ENCODE measurements at places on chromosomes 2 and 18. TPM values are rescaled to one million over a fixed set of nuclear protein-coding genes. Genes with fewer than 3 reads are reported as not detected.

CELF4 gene
- not detected for total RNA-seq

STAT4 gene
- 67.1 TPM for total RNA-seq

IL36RN gene
- total RNA-seq: not detected

CFAP53 gene
- total RNA-seq: 2.2 TPM

RUFY4 gene
- 5.1 TPM for total RNA-seq

TMBIM1 gene
- 46.1 TPM for total RNA-seq

NT5DC4 gene
- total RNA-seq: not detected

TNFAIP6 gene
- not detected for total RNA-seq

CTNNA2 gene
- not detected for total RNA-seq

SLC14A1 gene
- 0.14 TPM for total RNA-seq

POMC gene
- total RNA-seq: 7.8 TPM

PDE1A gene
- not detected for total RNA-seq

MAP2 gene
- total RNA-seq: 0.18 TPM

NEURL3 gene
- total RNA-seq: 0.14 TPM

AOX1 gene
- total RNA-seq: 0.49 TPM
